Retina (tissue), 1 donor: ENCODE measurements at places on chromosomes 4 and X.

GRCh38 chr4:174122705-174123104 lies 160.8 kb downstream of the FBXO8 start:
- no peak for DNase-seq

DNA sequence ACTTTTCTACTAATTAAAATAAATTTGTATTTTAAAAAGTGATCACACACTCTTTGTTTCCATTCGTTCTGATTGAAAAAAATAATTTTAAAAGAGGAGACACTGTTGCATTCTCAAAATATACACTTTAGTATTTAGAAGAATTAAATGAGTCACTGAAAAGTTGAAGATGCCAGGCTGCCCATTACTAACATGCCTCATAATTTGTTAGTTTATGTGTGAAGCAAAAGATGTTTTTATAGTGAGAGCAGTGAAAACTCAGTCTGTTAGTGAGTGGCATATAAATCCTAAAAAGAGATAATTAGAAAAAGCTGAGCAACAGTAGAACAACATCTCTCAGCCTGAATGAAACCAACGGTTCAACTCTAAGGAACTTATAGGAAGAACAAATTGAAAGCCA lies 143.4 kb downstream of the CDS1 start:
- DNase-seq = no peak

DNA sequence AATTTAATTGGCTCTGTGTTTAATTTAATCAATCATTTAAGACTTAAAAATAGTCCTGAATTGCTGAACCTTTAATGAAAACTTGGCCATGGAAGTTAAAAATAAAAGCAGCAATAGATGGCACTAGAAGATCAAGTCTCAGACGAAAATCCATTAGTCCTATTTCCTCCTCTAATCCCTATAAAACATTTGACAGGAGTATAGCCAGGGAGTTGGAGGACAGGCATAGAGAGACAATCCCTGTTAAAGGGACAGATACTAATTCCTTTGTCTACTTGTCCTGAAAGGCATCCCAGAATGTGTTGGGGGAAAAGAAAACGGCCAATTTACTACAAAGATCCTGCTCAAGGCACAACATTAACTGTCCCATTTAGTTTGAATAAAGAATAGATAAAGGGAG lies 276.3 kb upstream of the TACR3 start:
- DNase-seq = peak; percentile 49

- no peak for DNase-seq
Measured at GRCh38 chr4:67451464-67451863, 93.8 kb downstream of the CENPC start.

- DNase-seq = peak; percentile 46
Measured at GRCh38 chr4:112765317-112765974, 128.5 kb downstream of the LARP7 start.

- DNase-seq = no peak
Measured at GRCh38 chr4:114281164-114281960, 301.9 kb upstream of the ARSJ start.

DNA sequence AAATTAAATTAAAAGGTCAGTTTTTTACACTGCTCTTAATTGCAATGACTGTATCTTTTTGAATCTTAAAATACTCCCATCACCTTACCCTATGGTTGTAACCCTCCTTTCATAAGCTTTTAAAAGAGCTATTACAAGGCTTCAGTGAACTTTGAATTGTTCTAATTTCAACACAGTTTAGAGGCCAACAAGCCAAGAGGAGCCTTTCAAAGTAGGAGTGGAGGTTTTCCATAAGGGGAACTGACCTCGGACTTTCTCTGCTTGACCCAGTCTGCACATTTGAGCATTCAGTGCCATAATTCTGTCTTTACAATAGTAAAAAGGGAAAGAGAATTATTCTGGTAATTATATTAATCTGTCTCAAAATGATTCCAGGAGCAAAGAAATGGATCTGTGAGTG lies 98.9 kb downstream of the PARM1 start:
- no peak for DNase-seq

GRCh38 chr4:77959566-77960338 lies 97.1 kb downstream of the MRPL1 start:
- DNase-seq = peak; percentile 25

DNA sequence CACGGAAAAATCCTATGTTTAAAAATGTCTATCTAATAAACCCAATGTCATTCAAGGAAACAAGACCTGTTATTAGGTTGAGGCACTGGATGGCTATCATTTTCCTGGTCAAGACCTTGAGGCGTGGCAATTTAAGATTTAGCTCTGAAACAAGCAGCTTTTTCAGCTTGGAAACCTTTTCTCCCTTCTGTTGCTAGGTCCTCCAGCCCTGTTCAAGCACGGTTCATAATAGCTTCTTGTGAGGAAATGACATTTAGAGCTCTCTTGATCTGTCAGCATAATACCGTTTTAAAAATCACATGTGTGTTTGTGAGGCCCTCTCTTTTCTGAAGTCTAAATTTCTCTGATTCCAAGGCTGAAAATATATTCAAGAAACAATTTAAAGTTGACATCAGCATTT lies 133.6 kb upstream of the GRPR start:
- no peak for DNase-seq

GRCh38 chrX:48785540-48786214 lies 713 bp upstream of the GATA1 start:
- no peak for DNase-seq

DNA sequence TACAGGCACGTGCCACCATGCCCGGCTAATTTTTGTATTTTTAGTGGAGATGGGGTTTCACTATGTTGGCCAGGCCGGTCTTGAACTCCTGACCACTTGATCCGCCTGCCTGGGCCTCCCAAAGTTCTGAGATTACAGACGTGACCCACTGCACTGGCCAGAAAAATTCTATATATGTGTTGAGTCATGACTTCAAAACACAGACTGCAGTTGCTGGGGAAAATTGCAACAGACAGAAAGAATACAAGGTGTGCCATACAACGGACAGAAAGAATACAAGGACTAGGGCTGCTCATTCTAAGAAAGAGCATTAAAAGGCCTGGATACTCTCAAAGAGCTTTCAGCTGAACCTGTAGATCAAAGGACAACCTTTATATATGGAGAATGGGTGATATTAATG lies 109.6 kb upstream of the ACSL4 start:
- DNase-seq = no peak

GRCh38 chr4:151459375-151459774 lies 50.4 kb downstream of the FHIP1A start:
- no peak for DNase-seq

DNA sequence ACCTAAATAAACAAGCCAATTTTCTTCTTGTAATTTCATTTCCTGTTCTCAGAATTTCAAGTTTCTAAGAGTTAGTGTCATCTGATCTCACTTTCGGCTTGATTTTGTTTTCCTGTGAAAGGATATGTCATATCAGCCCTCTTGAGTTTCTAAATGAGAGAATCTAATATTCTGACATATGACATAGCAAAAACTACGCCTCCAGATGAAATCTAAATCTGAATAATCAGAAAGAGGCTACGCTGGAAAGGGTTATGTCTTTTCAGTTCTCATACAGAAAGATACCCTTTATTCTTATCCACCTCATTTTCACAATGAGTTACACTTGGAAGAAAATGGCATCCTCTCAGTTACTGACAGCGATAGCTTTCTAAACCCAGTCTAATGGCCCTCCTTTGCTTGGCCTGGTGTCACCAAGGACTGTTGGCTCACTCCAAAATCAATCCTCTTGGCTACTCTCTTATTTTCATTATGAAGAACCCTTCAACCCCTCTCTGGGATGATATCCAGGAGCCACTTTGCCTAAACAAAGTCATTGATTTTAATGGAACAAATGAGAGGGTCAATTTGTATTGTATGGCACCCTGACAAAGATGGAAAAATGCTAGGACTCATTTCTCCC lies 65.6 kb downstream of the ASB9 start:
- no peak for DNase-seq
